Activated CD4-positive, alpha-beta T cell treated with anti-CD3 and anti-CD28 coated beads for 4 hours (primary cell): ENCODE measurements at places on chromosomes 16 and 17.

- no peak for DNase-seq
These were observed at the start of gene CHRNB1 for GRCh38 chr17:7444682-7445618. TSS of gene CHRNB1 (plus strand) at chr17:7445061. CDS start at chr17:7445128, 67 bp downstream.

DNA sequence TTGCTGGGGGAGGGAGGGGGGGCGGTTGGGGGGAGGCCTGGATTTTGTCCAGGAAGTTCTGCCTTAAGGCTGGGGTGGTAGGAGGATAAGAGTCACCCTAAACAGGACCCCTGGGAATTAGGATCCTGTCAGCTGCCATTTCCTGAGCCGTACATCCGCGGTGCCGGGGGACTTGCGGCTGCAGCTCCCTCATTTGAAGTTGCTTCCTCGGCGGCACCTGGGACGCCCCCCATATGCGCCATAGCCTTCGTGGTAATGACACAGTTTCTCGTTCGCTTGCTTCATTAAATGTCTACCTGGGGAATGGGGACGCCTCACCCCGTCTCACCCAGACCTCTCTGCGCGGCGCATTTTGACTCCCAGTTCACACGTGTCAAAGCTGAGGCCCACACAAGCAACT lies 55.1 kb upstream of the PABPN1L start:
- no peak for DNase-seq

GRCh38 chr17:83099570-83100181 lies 20.3 kb downstream of the METRNL start:
- DNase-seq: no peak

- no peak for DNase-seq
These were observed 567 bp downstream of the HSD17B1 start for GRCh38 chr17:42553161-42553818.

GRCh38 chr16:17345043-17345442 lies 125.7 kb downstream of the XYLT1 start:
- no peak for DNase-seq

GRCh38 chr16:82639666-82640336 lies 13.0 kb downstream of the CDH13 start:
- DNase-seq: peak; percentile 38

DNA sequence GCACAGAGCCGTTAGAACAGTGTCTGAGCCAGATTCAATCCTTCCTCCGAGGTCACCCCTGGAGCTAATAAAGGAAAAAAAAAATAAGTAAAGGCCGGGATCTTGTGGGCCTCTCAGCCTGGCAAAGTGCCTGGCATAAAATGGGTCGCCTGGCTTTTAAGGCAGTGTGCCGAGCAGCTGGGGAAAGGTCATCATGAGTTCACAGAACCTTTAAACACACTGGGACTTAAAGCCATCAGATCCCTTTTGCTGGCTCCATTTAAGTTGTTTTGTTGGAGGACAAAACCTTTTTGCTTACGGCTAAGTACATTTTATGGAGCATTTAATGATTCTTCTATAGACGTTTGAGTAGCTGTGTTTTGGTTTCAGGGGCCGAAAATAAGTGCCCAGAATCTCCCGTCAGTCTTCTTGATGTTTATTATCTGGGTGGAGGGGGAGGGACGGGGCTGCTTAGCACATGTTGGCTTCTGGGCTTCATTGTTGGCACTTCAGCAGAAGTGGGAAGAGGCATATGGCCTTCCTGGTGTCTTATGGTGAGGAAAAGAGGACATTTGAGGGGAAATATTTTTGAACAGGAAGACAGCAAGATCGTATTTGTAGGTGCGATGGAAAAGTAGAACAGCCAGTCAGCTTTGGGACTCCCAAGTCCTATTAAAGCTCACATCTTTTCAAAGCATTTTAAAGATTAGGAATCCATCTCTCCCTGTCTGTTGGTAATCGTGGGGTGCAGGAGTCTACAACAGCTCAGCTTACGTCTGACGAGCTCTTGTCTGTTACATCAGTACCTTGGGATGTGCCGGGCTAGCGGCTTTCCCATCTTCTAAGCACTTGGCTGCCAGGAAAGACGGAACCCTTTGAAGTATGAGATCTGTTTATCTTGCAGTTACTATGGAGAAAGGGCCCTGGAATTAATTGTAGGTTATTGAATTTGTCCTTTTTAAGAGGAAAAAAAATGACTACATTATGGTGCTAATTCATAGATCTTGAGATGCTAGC lies 31.1 kb downstream of the RBFOX1 start:
- DNase-seq: no peak

GRCh38 chr16:84031556-84031955 lies 11.0 kb downstream of the SLC38A8 start:
- DNase-seq: no peak

GRCh38 chr17:42429726-42430447 lies 6.8 kb upstream of the CAVIN1 start:
- no peak for DNase-seq
